ENCODE measurements at places on chromosomes 2 and 18.

GRCh38 chr2:101827246-101827645 is 129.7 kb downstream of the MAP4K4 start:
- no peak for DNase-seq

GRCh38 chr2:38277245-38278116 is 99.6 kb downstream of the ATL2 start:
- DNase-seq: peak; percentile 76

DNA sequence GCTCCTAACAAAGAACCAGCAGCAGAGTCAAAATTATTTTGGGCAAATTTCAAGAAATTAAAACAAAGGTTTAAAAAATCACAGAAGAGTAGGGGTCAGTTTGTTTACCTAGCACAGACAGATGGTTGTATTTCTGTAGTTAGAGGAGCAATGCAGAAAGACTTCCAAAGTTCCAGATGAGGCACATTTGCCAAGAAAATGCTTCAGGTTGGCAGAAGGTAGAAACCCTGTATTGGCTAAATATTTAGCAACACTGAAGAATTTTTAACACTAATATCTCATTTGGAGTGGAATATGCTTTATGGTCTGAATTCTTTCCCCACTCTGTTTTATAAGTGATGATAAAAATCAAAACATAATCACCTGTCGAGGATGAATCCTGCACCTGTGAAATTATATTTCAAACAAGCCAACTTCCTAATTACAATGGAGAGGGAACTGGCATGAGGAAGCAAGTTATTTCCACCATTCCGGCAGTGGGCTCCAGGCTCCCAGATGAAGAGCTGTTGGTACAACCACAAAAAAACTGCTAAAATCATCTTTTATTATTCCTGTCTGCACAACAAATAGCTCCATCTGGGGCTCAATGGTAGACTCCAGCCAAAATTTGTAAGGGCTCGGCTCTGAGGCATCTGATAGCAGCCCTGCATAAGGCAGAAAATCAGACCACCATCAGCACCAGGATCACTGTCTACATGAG is 286.5 kb upstream of the REV1 start:
- no peak for DNase-seq

- no peak for DNase-seq
Observed at GRCh38 chr2:20627712-20628380, 23.1 kb downstream of the HS1BP3 start.

DNA sequence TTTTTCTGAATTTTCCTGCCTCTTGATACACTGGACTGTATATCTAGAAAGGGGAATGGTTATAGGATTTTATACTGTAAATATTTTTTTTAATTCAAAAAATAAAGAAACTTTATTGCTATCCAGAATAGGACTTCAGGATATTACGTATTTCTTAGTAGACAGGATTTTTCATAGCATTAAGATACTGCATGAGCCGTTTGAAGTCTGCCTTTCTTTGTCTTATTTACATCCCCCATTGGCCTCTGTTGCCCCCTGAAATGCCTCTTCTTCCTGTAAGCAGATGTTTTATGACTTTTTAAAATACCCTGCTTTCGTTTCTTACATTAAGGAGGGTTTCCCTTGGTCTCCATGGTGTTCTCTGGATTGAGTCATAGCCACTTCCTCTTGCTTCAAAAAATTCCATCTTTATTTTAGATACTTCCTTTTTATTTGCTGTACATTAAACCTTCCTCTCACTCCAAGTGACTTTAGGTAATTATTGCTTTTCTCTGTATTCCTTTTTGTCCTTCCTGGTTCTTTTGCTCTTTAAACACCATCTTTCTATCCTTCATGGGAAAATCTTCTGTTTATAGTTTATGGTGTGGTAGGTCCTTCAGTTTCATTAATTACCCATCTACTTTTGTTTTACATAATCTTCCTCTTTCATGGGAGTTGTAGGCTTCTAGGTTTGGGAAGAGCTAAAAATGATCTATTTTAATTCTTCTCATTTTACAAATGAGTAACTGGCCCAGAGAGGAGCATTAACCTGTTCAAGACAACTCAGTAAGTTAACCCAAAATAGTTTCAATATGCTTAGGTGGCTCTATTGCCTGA is 72.6 kb downstream of the ZNF532 start:
- no peak for DNase-seq

DNA sequence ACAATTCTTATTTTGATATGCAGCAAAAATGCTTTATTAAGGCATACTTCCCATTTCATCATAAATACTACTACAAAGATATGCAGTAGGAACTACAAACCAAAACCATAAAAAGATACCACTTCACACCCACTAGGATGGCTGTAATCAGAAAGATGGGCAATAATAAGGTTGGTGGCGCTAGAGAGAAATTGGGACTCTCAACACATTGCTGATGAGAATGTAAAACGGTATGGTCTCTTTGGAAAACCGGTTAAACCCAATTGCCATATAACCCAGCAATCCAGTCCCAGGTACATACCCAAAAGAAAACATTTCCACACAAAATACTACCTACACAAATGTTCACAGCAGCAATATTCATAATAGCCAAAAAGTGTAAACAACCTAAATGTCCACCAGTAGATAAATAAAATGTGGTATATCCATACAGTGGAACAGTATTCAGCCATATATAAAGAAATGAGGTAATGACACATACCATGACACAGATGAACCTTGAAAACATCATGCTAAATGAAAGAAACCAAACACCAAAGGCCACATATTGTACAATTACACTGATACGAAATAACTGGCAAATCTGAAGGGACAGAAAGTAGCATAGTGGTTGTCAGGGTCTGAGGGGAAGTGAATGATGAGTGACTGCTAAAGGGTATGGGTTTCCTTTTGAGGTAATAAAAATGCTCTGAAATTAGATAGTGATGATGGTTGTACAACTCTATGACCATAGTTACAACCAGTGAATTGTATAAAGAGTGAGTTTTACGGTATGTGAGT is 12.7 kb downstream of the SP3 start:
- no peak for DNase-seq

GRCh38 chr2:212294816-212295215 is 243.8 kb downstream of the ERBB4 start:
- DNase-seq: peak; percentile 12

DNA sequence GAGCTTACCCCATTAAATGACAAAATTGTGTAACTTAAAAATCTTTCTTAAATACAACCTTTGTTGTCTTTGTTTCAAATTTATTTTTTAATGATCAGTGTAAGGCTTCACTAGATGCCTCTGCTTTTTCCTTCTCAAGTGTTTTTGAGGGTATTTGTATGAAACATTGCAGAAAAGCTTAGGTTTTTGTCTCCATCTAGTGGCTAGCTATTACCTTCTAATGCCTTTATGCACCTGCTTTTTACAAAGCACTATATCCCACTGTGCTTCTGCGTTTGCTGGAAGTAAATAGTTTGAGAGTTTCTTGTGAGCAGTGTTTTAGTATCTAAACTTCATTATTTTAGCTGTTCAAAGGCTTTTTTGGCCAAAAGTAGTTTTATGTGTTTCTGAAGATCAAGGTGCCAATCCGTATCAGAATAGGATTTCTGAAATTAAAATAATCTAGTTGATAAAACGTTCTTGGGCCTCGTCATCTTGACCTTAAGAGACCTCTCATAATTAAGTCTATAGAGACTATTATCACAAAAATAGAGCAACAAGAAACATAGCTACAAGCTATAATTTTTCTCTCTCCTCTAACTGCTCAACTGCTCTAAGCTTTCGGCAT is 47.0 kb downstream of the IWS1 start:
- DNase-seq: peak; percentile 74

- DNase-seq: peak; percentile 63
Observed at GRCh38 chr2:62672601-62673000, 32.9 kb upstream of the EHBP1 start.

- DNase-seq: no peak
Observed at GRCh38 chr18:54777118-54777791, 51.0 kb upstream of the RAB27B start.

DNA sequence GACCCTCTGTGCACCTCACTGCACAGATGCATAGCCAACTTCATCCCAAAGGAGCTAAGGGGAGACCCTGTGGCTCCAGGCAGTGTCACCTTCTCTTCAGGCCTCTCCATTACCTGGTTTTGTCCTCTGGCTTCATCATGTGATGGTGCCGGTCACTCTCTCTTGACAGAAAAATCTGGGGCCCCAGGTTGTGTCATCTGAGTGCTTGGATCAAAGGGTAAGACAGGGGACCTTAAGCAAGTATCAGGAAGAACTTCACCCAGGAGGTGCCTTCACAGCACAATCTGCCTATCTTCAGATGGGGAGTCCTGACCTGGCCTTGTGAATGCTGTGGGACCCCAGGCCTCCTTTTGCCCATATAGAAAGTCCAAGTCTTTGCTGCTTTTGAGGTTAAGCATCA is 104.4 kb downstream of the POLR1A start:
- no peak for DNase-seq

DNA sequence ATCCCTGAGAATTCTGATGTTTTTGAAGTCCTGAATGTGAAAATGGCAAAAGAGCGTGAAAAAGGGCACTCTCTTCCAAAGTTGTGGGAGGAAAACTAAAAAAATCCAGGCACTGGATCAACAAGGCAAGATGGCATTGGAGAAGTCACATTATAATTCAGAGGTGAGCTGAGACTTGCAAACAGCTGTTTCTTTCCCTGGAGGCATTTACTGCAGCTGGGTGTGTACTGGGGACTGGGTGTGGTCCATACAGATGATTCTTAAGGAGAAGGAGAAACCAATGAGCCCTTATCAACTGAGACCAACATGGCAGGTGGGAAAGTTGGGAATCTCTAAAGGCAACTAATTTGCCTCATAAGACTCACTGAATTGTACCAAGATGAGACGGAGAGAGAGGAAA is 313.9 kb downstream of the TRIB2 start:
- no peak for DNase-seq

- DNase-seq: no peak
Observed at GRCh38 chr2:10034333-10035052, 8.9 kb upstream of the KLF11 start.

- no peak for DNase-seq
Observed at GRCh38 chr18:1464444-1465217, 560.0 kb downstream of the ADCYAP1 start.

DNA sequence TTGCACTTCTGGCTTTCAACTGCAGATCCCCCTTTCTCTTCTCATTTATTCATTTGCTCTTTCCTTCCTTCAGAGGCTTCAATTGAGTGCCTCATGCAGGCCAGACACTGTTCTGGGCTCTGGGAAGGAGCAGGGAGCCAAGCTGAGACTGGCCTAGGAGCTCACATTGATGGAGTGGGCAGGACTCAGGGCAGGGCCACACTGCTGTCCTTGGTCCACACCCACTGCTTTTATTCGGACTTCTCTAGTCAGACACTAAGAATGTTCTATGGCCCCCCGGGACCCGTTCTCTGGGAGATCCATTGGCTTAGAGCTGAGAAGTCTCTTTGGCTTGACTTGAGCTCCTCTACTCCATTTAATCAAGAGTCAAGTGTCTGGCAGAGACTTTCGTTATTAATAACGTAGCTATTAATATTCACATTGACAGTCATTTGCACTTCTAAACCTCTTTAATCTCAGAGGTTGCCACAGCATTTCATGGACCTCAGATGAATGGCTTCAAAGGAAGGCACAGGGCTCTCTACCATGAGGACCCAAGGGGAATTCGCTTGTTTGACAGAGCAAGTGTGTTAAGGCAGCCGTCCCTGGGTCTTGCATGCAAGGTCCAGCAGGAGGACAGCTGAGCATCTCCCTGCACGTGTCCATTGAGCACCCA is 20.1 kb downstream of the SH3RF3 start:
- DNase-seq: no peak

DNA sequence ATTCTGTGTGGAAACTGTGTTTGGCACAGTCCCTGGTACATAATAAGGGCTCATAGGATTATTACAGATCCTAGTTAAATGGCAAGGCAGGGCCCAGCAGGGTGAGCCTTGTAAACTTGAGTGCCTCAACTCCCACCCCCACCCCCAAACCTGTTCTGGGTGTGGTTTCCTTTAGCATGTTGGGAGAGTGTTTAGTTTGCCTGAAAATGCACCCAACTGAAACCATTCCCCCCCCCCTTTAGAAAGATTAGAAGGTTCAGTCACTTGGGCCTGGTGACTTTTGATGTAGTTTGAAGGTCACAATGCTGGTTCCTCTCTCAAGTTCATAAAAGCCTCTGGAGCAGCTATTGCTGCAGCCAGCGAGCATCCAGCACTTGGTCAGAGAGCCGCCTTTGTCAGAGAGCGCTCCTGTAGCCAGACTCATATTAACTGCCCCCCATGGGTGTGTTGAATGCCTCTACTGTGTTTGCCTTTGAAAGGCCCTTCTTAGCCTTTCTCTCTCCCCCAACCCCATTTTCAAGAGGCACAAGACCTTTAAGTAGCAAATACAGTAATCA is 113.7 kb downstream of the SPTBN1 start:
- peak; percentile 54 for DNase-seq

GRCh38 chr2:162537651-162538050 is 193.7 kb downstream of the GCA start:
- DNase-seq: no peak

- DNase-seq: no peak
Observed at GRCh38 chr2:170917219-170917913, 11.7 kb upstream of the GORASP2 start.

DNA sequence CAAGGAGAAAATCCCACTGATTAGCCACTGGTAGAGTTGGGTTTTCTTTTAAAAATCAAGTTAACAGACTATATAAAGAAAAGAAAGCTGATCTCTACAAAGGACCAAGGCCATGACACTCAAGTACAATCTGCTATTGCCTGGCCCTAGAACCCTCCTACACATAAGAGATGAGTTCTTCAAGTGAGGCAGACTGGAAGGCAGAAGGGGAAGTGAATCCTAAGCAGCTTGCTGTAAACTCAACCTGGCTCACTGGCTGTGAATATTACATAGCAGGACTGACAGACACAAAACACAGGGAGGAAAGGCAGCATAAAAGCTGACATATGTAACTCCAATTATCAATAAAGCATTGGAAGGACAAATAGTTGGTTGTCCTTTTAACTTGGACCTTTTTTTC is 65.4 kb downstream of the TRIP12 start:
- DNase-seq: no peak

GRCh38 chr18:22813648-22814328 is 119.3 kb upstream of the RBBP8 start:
- DNase-seq: peak; percentile 45

Measured in HAP-1 (cell line).